Activated CD4-positive, CD25-positive, alpha-beta regulatory T cell treated with anti-CD3 and anti-CD28 coated beads, Interleukin-2, amount 50 U/mL, for 16 hours (primary cell): ENCODE measurements at places on chromosomes 5 and 9.

- no peak for DNase-seq
Measured at GRCh38 chr5:13992795-13993194, 48.3 kb upstream of the DNAH5 start.

- no peak for DNase-seq
Measured at GRCh38 chr9:18480662-18481093, 6.7 kb downstream of the ADAMTSL1 start.

GRCh38 chr5:128304088-128304487 lies 220.5 kb downstream of the SLC12A2 start:
- no peak for DNase-seq

DNA sequence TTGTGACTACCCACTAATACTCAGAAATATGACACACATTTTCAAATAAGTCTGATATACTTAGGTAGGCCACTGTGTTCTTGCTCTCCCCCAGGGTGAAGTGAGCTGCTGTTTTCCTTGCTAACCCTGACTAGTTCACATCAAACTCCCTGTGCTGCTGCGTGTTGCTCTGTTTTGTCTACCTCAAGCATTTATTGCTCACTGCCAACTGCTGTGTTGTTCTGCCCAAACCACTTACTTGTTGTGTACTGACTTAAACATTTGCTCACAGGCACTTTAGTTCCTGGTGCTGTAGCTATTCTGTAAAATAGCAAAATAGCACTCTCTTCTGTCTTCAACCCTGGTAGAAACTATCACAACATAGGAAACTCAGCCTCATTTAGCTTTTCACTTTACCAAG lies 255.7 kb downstream of the HCN1 start:
- no peak for DNase-seq

- no peak for DNase-seq
Measured at GRCh38 chr9:97307091-97307490, 368 bp upstream of the CCDC180 start.

GRCh38 chr9:134937164-134937555 lies 19.4 kb upstream of the FCN1 start:
- no peak for DNase-seq

DNA sequence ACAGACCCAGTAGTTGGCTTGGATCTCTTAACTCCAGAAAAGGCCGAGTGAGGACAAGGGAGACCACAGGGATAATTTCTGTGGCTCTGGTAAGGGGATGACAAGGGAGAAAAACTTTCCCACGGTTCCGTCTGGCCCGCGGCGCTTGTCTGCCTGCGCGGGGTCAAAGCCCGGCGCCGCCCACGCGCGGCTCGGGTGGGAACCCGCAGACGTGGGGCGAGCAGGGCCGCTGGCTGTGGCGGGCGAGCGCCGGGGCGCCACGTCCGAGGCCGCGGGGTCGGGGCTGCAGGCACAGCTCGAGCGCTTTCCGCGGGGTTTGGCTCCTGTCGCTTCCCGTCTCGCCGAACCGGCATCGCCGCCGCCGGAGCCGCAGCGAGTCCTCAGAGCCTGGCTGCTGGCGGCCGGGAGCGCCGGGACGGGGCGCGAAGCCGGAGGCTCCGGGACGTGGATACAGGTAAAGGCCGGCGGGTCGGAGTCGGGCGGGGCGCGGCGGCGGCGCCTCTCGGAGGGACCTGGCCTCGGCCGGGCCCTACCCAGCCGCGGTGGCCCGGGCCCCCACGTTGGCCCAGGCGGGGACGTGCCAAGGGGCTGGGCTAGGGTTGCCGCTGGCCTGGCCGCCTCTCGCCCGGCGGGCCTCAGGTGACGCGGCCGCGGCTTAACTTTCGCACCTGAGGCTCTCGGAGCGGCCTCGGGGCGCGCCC lies at the start of gene RNF180:
Gene RNF180 (plus strand): TSS at position 344 of the 701 bp plus-strand sequence. CDS start 34,965 bp downstream, outside the sequence.
- DNase-seq, result no peak

- DNase-seq, result no peak
Measured at GRCh38 chr5:57102905-57103255, 71.0 kb upstream of the GPBP1 start.

DNA sequence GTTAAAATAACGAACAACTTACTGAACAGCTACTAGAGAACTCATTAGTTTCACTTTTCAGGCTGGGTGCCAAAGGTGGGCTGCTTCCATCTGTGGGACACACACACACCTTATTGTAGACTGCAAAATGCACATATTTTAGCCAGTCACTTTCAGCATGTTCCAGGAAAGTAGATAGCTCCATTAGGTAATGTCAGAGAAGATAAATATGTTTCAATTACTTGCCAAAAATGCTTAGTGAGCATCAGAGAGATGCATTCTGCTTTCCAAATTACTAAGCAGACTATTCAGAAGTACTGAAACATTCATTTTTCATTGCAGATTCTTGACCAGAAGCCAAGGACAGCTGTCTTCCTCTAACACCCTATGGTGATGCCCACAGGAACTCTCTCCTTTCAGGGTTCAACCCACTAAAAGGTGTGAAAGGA lies 56.2 kb upstream of the APC start:
- no peak for DNase-seq

DNA sequence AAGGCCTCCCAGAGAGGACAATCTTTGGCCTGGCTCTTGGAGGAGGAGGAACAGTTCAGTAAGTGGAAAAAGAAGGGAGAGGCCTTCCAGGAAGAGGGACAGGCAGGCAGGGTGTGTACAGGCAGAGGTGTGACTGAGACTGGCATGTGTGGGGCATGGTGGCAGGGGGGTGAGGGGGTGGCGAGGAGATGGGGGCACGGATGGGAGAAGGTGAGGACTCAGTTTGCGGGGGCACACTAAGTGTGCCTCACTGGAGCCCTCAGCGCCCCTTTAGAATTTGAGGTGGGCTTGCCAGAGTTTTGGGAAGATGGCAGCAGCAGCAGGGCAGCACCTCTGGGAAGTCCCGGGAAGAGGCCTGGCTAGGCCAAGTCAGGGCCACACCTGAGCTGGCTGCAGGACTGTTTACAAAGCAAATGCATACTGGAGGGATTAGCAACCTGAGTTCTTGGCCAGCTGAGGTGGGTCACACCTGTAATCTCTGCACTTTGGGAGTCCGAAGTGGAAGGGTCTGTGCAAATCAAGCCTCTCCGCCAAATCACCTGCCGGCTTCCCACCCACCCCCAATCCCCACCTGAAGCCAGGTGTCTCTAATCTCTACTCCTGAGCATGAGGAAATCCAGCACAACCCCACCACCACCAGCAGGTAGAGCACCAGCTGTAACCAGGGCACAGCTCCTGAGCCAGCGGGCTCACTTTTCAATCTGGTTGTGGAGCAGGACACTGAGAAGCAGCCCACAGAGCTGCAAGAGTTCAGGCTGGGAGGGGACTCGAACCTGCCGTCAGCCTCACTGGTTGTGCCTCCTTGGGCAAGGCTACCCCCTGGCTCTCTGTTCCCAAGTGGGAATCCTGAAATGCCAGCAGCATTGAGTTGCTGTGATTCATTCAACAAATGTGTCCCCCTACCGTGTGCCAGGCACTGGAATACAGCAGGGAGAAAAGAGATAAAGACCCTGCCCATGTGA lies 10.2 kb upstream of the GABRP start:
- DNase-seq, result no peak

- no peak for DNase-seq
Measured at GRCh38 chr5:126847456-126847820, 70.5 kb downstream of the LMNB1 start.

- no peak for DNase-seq
Measured at GRCh38 chr5:20972419-20972925, 984.5 kb upstream of the CDH18 start.

- no peak for DNase-seq
Measured at GRCh38 chr9:117097761-117098160, 317.1 kb downstream of the ASTN2 start.

DNA sequence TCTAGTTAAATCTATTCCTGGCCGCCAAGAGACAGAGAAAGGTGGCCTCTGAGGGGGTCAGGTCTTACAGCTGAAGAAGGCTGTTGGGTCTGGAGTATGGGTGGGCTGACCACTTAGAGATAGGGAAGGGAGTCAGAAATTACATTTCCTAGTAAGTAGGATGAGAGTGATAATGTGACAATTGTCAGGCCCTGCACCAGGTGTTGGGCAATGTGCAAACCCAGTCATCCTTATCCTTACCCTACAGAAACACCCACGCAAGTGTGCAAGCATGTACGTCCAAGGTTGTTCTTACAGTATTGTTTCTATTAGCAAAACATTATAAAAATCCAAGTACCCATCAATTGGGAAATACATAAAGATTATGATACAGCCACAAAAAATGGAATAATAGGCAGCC lies 9.5 kb downstream of the SPAAR start:
- DNase-seq, result no peak

DNA sequence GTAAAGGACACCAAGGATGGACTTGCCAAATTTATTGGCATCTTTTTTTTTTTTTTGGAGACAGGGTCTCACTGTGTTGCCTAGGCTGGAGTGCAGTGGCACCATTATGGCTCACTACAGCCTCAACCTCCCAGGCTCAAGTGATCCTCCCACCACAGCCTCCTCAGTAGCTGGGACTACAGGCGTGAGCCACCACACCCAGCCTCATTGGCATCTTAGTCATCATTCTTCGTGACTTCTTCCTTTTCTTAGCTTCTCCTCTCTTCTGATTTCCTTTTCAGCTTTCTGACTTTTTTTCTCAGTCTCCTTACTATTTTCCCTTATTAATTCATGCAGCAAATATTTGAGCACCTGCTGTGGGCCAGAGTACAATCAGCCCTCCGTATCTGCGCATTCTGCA lies 6.1 kb downstream of the MAML1 start:
- no peak for DNase-seq

- no peak for DNase-seq
Measured at GRCh38 chr5:139124774-139125520, 73.2 kb downstream of the SIL1 start.

DNA sequence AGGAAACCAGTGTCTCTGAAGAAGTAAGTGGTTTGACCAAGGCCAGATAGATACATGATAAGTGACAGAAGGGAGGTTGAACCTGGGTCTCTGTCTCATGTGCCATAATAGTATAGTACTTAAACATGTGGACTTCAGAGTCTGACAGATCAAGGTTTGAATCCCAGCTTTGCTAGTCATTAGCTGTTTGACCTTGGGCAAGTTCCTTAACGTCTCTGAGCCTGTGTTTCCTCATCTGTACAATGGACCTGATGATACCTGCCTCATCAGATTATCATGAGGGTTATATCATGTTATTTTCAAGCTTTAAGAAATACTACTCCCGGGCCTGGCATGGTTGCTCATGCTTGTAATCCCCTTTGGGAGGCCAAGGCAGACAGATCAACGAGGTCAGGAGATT lies 24.9 kb downstream of the FUBP3 start:
- no peak for DNase-seq

- no peak for DNase-seq
Measured at GRCh38 chr9:26399556-26399955, 493.0 kb downstream of the CAAP1 start.

GRCh38 chr5:149429839-149430721 lies 51.0 kb upstream of the IL17B start:
- no peak for DNase-seq

DNA sequence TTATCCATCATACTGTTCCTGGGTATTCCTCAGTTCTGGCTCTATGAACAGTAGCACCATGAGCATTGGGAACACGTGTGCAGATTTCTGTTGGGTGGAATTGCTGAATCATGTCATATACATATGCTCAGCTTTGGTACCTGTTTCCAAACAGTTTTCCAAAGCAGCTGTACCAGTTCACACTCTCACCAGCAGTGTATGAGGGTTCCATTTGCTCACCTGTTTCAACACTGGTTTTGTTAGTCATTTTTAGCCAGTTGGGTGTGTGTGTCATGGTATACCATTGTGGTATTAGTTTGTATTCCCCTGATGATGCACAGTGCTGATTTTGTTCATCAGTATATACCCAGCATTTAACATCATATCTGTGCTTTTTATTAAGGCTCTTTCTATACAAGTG lies 56.7 kb upstream of the ECM2 start:
- no peak for DNase-seq
